Progenitor cell of endocrine pancreas (in vitro differentiated cells): ENCODE measurements at places on chromosomes 5 and 9. TPM values are rescaled to one million over a fixed set of nuclear protein-coding genes. Genes with fewer than 3 reads are reported as not detected.
A peak's percentile ranks its signal among the peaks of the same experiment; 100 is the strongest.

DNA sequence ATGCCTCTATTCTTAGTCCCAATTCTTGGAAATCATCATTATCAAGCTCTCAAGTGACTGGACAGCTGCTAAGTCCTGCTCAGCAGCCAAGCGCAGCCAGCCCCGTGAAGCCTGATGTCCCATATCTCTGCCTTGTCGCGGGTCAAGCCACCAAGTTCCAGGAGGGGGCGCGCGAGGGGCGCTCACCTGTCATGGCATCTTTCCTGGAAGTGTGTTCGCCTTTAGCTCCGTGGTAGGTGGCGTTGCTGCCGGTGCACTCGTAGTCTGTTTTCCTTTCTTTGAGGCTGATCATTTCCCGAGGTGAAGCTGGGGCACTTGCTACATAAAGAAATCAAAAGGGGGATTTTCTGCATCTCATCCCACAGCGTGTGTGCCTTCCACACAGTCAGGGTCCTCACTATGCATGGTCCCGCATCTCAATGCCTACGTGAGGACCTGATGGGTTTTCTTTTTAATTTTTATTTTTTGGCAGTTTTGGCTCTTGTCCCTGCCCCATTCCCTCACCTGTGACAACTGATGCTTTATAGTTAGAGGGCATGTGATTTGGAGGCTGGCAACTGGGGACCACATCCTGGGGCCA lies 227.0 kb upstream of the DAP start:
- H3K36me3 ChIP-seq: peaks cover 25% of the 10 kb centered on the region
- peaks cover 10% of the 10 kb centered on the region for H3K4me1 ChIP-seq
- H3K27me3 ChIP-seq: no peaks in the 10 kb centered on the region
- H3K27ac ChIP-seq: no peak overlapping the region
- peak; percentile 84 for DNase-seq

DNA sequence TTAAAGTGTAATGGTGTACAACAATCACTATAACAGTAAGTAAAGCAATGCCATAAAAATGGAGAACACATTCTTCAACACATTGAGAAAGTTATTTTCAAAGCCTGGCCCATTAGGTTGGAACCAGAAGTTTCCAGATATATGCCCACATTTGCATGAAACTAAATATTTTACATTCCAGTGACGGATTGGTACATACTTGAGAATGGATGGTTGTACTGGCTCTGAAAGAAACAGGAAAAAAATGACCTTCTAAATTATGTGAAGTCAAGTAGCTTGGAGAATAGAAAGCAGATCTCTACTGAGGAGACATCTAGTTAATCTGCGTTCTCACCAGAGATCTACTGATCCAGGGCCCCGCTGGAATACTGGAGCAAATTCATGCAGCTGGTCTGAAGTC lies 1037.0 kb downstream of the NR2F1-AS1 start:
- no peak for DNase-seq
- no peak overlapping the region for H3K4me3 ChIP-seq
- no peak overlapping the region for H3K27ac ChIP-seq
- H3K36me3 ChIP-seq: no peaks in the 10 kb centered on the region
- no peaks in the 10 kb centered on the region for H3K4me1 ChIP-seq

The ARHGEF28 gene
- 15.0 and 17.0 TPM in 2 replicates for total RNA-seq

DNA sequence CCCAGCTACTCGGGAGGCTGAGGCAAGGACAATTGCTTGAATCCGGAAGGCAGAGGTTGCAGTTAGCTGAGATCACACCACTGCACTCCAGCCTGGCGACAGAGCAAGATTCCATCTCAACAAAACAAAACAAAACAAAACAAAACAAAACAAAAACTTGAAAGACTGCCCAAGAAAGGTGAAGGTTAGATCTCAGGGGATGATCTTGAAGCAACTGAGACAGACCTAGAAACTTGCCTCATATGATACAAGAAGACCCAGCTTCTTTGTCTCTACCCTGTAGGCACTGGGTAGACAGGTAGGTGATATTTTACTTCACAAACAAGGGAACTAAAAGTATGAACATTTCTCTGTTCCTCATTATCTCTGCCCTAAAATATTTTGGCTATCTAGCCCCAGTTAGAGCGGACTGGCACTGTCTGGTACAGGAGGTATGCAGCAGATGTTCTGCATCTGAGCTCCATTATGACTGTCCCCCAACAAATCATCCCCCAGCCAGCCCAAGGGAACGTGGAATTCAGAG lies 26.3 kb upstream of the SHOC1 start:
- no peaks in the 10 kb centered on the region for H3K36me3 ChIP-seq
- no peak overlapping the region for H3K4me3 ChIP-seq
- no peak overlapping the region for H3K27ac ChIP-seq

DNA sequence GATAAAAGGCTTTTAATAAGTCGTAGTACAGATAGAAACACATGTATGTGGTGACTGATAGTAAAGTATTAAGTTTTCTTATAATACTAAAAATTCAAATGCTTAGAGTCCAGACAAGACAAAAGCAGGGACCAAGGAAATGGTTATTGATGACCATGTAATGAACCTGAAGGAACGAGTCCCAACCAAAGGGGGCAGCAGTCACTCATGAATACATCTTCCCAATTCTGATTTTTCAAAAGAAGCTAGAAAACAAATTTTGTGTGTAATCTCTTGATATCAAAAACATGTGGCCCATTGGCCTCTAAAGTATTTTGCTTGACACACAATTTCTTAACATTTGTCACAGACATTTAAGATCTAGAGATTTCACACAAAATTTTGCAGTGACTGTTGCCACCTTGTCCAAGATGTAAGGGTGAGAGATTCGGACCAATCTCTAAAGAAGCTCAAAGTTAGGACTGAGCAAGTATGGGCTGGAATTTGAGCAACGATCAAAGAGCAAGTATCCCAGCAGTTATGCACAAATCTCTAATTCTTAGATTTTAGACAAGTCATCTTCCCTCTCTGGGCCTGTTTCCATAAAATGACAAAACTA lies 66.8 kb downstream of the ARL15 start:
- H3K4me1 ChIP-seq: peaks cover 4% of the 10 kb centered on the region
- no peak overlapping the region for H3K4me3 ChIP-seq
- peaks cover 2% of the 10 kb centered on the region for H3K36me3 ChIP-seq
- no peak overlapping the region for H3K27ac ChIP-seq

The ERBIN gene
- total RNA-seq: 77.4 and 84.6 TPM in 2 replicates

The OR1J2 gene
- not detected in 2 replicates for total RNA-seq

DNA sequence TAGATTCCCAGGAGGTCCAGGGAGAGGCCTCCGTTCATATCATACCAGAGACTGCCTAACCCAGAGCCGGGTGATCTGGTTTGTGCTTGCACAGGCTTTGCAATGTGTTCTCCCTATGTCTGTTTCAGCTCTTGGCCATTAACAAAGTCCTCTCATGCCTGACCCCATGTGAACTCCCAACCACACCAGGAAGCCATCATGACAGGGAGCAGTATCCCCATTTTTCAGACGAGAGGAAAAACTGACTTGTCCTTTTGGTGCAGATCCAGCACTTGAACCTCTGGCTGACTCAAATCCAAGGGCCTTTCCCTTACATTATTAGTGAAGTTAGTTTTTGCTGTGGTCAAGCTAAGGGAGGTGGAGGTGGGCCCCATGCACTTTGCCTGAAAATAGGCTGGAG lies 58.4 kb downstream of the TEX10 start:
- peaks cover 44% of the 10 kb centered on the region for H3K36me3 ChIP-seq
- no peak for DNase-seq
- peak overlapping the region; percentile 27 for H3K27ac ChIP-seq
- no peak overlapping the region for H3K4me3 ChIP-seq

- DNase-seq: no peak
- H3K4me1 ChIP-seq: peaks cover 1% of the 10 kb centered on the region
- no peaks in the 10 kb centered on the region for H3K36me3 ChIP-seq
- H3K27ac ChIP-seq: no peak overlapping the region
Observed at GRCh38 chr9:9764821-9765220, 848.0 kb downstream of the PTPRD start.

- H3K27ac ChIP-seq: peak overlapping the region; percentile 92
- peak overlapping the region; percentile 98 for H3K4me3 ChIP-seq
- H3K27me3 ChIP-seq: no peaks in the 10 kb centered on the region
- no peak for DNase-seq
Observed at GRCh38 chr5:138339091-138339456, 1.0 kb downstream of the FAM53C start.

DNA sequence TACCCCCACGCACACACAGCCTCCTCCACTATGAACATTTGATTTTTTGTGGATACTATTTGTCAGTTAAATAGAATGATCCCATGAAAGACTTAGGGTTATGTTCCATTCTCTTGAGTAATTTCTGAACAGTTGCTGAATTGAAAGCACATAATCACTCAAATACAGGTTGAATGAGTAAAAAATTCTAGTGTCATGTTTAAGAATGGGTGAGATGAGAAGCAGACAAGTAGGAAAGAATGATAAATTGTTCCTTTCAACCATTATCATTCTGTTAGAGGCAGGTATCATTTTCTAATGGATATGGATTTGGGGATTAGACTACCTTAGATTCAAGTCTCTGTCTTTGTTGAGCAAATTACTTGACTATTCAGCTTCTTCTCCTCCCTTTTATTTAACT lies 19.3 kb downstream of the RAD50 start:
- H3K4me1 ChIP-seq: no peaks in the 10 kb centered on the region
- peaks cover 42% of the 10 kb centered on the region for H3K36me3 ChIP-seq
- no peaks in the 10 kb centered on the region for H3K27me3 ChIP-seq
- no peak overlapping the region for H3K27ac ChIP-seq

- H3K4me3 ChIP-seq: no peak overlapping the region
- no peak overlapping the region for H3K27ac ChIP-seq
- no peaks in the 10 kb centered on the region for H3K4me1 ChIP-seq
- DNase-seq: no peak
- H3K36me3 ChIP-seq: no peaks in the 10 kb centered on the region
Observed at GRCh38 chr9:72599874-72600534, 78.6 kb downstream of the TMC1 start.

The ENTPD2 gene
- total RNA-seq: 0.19 and 0.51 TPM in 2 replicates

DNA sequence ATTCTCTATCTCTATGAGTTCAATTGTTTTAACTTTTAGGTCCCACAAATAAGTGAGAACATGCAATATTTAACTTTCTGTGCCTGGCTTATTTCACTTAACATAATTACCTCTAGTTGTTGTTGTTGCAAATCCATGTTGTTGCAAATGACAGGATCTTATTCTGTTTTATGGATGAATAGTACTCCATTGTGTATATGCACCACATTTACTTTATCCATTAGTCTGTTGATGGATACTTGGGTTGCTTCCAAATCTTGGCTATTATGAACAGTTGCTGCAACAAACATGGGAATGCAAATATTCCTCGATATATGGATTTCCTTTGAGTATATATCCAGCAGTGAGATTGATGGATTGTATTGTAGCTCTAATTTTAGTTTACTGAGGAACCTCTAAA lies 36.3 kb downstream of the MEGF9 start:
- no peak overlapping the region for H3K4me3 ChIP-seq
- H3K27ac ChIP-seq: no peak overlapping the region
- peaks cover 7% of the 10 kb centered on the region for H3K36me3 ChIP-seq
- peaks cover 9% of the 10 kb centered on the region for H3K4me1 ChIP-seq
- no peaks in the 10 kb centered on the region for H3K27me3 ChIP-seq

- no peaks in the 10 kb centered on the region for H3K4me1 ChIP-seq
- no peak overlapping the region for H3K4me3 ChIP-seq
- DNase-seq: no peak
- no peaks in the 10 kb centered on the region for H3K27me3 ChIP-seq
- H3K27ac ChIP-seq: no peak overlapping the region
- H3K36me3 ChIP-seq: peaks cover 4% of the 10 kb centered on the region
Observed at GRCh38 chr9:78644359-78644758, 347.4 kb downstream of the PSAT1 start.

DNA sequence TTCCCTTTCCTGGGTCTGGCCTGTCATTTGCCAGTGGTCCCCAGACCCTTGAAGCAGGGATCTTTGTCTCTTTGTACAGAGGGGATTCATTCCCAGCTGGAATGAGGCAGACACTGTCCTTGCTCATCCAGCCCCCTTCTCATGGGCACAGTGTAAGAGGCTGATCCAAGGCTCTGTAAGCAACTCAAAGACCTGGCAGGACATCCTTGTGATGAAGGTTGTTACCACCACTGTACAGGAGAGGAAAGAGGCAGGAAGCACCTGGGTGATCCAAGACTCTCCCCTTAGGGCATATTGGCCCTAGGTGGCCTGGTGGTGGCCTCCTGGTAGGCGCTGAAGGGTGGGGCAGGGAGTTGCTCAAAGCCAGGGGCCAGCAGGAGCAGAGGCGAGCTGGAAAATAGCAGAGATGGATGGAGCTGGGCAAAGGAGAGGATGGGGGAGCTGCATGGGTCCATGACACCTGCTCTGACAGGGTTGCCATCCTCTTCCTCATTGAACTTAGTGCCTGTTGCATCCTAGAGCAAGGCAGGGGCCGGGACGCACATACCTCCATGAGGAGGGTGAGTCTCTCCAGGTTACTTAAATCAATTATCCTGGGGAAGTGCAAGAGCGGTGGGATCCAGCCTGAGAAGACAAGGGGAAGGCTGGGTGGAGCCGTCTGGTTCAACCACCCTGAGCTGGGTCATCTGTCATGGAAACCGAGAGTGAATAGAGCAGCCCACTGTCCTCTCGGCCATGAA lies 9.8 kb upstream of the GADD45G start:
- H3K27me3 ChIP-seq: peaks cover 25% of the 10 kb centered on the region
- no peak overlapping the region for H3K4me3 ChIP-seq
- H3K27ac ChIP-seq: no peak overlapping the region
- no peaks in the 10 kb centered on the region for H3K36me3 ChIP-seq

GRCh38 chr9:131534721-131535237 lies 3.7 kb upstream of the UCK1 start:
- DNase-seq: no peak
- H3K27me3 ChIP-seq: no peaks in the 10 kb centered on the region
- H3K4me1 ChIP-seq: peaks cover 17% of the 10 kb centered on the region
- no peaks in the 10 kb centered on the region for H3K36me3 ChIP-seq

The PCDHGC5 gene
- 1.2 and 1.3 TPM in 2 replicates for total RNA-seq

The DAPK1 gene
- total RNA-seq: 202 and 228 TPM in 2 replicates

- peaks cover 15% of the 10 kb centered on the region for H3K4me1 ChIP-seq
- H3K36me3 ChIP-seq: peaks cover 9% of the 10 kb centered on the region
- no peak overlapping the region for H3K4me3 ChIP-seq
- H3K27ac ChIP-seq: no peak overlapping the region
- peaks cover 4% of the 10 kb centered on the region for H3K27me3 ChIP-seq
Observed at GRCh38 chr9:35660966-35661415, 2.9 kb downstream of the CCDC107 start.

The VLDLR gene
- 8.1 and 9.9 TPM in 2 replicates for total RNA-seq

DNA sequence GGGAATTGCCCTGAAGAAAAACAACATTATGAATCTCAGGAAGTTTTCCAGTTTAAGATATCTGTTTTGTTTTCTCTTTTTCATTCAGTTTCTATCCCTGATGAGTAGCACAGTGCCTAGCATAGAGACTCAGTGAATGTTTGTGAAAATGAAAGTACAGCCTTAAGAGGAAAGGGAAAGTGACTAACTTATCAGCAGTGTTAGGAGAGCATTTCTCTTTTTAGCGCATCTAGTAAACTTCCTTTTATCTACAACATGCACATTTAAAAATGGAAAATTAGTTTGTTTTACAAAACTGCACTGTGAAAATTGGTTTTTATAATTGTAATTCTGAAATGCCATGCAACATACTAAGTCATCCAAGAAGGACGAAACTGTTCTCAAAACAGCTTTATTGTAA lies 110.8 kb downstream of the SMARCA2 start:
- H3K27me3 ChIP-seq: no peaks in the 10 kb centered on the region
- no peak for DNase-seq
- peaks cover 10% of the 10 kb centered on the region for H3K36me3 ChIP-seq
- H3K4me3 ChIP-seq: no peak overlapping the region
- no peak overlapping the region for H3K27ac ChIP-seq

The C5orf58 gene
- total RNA-seq: not detected in 2 replicates

The NEUROG1 gene
- total RNA-seq: not detected in 2 replicates
